ENCODE measurements at places on chromosomes 1 and 21.
A peak's percentile ranks its signal among the peaks of the same experiment; 100 is the strongest.

GRCh38 chr1:12047120-12047876 is 15.8 kb upstream of the TNFRSF8 start:
- DNase-seq, result peak; percentile 83

GRCh38 chr1:23050201-23050600 is 30.9 kb downstream of the KDM1A start:
- DNase-seq, result no peak

DNA sequence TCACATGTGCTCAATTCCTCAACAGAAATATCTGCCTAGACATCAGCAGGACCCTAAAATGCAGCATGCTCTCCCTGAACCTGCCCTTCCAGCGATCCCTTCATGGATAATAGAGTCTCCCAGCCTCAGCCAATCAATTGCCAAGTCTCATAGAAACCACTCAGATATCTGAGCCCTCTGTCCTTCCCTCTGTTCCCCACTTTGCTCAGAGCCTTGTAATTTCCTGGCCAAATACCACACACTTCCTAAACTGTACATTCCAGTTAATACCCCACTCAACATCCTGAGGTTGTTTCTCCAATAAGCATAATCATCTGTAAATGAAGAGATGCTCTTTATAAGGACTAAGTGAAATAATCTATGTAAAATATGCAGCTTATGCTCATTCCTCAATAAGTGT is 59.3 kb upstream of the PTGFRN start:
- DNase-seq, result no peak

DNA sequence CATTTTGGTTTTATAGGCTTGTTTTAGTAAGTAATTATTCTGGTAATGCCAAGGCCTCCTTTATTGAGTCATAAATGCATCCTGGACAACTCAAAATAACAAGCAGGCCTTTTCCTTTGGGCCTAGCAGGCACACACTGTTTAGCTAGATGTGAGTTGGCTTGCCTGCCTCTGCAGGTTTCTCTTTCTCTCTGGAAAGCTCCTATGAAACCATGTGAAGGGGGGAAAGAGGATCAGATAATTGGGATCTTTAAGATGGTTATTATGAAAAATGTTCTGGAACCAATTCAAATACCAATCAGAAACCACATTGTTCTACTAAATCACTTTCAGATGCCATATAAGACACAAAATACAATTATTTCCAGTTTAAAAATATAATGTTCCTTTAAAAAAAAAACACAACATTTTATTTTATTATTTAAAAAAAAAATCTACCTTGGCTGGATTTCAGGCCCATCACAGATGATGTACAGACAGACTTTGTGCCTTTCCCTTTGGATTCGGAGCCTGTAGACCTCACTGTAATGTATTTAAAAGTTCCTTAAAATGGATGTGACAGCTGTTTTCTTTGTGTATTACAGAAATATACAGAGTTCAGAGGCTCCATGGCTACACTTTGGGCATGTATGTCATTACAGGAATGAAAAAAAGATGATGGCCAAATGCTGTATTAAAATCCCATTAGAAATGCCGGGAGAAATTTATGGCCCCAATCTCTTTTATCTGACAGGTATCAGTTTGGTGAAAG is 80.2 kb downstream of the NTMT2 start:
- no peak for DNase-seq

DNA sequence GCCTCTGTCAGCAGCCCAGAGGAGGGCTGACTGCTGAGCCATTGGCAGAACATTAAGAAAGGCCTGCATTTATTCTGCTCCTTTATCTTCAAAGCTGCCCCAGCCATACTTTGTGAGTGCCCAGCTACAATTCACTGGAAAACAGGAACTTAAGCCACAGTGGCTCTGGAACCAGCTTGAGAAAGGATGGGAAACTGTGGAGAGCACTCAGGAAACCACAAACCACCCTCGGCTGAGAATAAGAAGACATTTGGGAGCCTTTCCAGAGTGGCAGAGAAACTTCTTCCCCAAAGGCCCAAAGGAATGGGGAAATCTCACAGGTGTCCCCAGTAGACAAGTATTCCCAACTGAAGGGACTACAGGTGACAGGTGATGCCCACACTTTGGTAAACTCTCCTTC is 1.8 kb downstream of the LAMB3 start:
- DNase-seq, result no peak

GRCh38 chr1:239976130-239976968 is 115.3 kb upstream of the FMN2 start:
- peak; percentile 52 for DNase-seq

GRCh38 chr1:209497729-209498128 is 85.8 kb upstream of the CAMK1G start:
- no peak for DNase-seq

DNA sequence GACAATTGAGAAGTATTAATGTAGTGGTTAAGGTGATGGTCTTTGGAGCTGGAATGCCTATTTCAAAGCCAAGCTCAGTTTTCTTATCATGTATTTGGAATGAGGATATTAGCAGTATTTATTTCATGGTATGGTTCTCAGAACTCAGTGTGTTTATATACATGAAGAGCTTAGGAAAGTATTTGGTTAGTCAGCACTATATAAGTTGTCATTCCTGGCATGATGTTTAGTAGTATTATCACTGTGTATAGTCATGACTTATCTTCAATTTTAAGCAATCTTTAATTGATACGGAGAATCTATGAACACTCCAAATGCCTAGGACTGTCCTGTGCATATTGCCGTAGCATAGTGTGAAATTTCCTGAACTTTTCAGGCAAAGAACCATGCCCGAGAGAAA is 501.9 kb upstream of the USP24 start:
- DNase-seq, result no peak

GRCh38 chr1:172613294-172613693 is 45.6 kb upstream of the FASLG start:
- no peak for DNase-seq

DNA sequence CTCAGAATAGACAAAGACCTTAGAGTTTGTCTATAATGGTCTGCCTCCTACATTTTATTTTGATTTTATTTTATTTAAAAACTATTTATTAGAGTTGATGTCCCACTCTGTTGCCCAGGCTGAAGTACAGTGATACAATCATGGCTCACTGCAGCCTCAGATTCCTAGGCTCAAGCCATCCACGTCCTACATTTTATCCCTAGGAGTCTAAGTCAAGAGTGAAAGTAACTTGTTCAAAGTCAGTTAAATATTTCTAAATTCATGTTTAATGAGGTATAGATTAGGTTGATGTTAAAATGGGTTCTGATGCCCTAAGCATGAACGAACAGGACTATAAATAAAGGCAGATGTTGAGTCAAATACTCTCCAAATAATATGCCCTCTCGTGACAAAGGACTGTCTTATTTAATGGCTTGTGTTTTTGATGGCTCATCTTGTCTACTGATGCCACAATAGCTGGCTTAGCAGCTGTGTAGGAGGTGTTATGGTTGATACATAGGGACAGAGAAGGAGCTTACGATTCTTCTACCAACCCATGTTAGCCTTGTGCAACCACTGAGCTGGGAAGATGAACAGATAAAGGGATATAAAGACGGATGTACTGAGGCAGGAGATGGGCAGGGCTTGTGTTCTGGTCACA is 66.0 kb upstream of the CR1L start:
- DNase-seq, result no peak

- no peak for DNase-seq
Observed at GRCh38 chr1:14599183-14599791, 802 bp downstream of the KAZN start.

GRCh38 chr1:44346184-44346583 is 8.9 kb downstream of the ERI3 start:
- no peak for DNase-seq

DNA sequence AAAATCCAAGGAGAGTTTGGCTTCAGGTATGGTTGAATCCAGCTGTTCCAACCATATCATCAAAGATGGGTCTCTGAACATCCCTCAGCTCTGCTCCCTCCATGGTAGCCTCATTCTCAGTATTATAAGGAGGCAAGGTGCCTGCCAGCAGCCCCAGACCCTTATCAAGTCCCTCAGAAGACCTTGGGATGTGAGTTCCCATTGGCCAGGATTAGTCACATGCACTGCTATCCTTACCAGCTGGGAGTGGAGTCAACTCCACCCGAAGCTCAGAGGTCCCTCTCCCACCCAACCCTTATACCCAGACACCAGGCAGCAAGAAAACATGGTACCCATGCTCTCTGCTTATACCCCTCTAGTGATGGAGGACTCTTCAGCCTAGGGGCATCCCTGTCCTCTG is 153.7 kb upstream of the ZBTB40 start:
- DNase-seq, result no peak

GRCh38 chr1:110727246-110727645 is 52.5 kb upstream of the KCNA3 start:
- DNase-seq, result no peak

DNA sequence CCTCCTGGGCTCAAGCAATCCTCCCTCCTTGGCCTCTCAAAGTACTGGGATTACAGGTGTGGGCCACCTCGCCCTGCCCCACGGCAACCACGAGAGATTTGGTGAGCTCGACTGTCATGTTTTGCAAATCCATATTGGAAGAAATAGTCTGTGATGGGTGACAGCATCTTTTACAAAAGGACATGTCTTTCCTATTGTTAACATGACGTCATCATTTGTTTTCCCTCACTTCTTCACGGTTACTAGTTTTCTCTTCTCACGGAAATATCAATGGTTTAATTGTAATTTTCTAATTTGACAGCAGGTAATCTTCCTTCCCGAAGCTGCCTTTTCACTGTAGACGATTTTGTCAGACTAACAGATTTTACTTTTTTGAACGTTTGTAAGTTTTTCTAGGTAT is 110.8 kb upstream of the GREM2 start:
- DNase-seq, result no peak

- DNase-seq, result no peak
Observed at GRCh38 chr1:100868364-100868995, 26.2 kb downstream of the EXTL2 start.

DNA sequence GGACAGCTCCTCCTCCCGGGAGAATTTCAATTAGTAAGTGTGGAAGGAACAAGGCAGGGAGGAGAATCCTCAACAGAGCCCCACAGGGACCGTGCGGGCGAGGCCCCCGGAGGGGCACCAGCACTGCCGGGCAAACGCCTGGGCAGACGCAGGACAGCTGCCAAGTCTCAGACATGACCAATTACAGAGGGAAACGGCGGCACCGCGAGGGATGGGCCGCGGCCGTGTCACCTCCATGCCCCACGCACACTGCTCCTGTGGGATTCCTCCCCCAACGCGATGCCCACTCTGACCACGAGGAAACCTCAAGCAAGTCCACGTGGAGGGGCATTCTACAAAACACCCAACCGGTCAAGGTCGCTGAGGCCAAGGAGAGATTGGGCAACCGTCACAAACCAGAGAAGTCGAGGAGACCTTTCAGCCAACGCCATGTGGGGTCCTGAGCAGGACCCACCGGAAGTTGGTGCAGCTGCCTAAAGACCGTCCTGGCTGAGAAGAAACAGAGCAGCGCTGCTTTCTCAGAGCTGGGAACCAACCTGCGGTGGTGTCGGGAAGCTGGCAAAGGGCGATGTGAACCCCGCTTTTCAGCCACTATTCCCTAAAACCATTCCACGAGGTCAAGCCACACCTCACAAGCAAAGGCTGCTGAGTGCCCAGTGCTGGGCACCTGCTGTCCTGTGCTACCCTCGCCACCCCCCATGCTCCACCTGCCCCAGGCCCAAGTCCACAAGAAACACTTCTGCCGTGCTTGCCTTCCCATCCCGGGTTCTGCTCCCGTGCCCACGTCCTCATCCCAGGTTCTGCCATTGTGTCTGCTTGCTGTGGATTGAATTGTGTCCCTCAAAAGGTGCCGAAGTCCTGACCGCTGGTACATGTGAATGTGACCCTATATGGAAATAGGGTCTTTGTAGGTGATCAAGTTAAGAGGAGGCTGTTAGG is 1.4 kb upstream of the KRTAP10-4 start:
- DNase-seq, result no peak

- DNase-seq, result peak; percentile 44
Observed at GRCh38 chr21:33036430-33037162, 10.9 kb downstream of the OLIG2 start.

- peak; percentile 47 for DNase-seq
Observed at GRCh38 chr1:116772648-116773045, 18.4 kb downstream of the CD2 start.

- DNase-seq, result no peak
Observed at GRCh38 chr1:82395440-82395839, 594.7 kb downstream of the ADGRL2 start.

- DNase-seq, result no peak
Observed at GRCh38 chr1:54086754-54087153, 33.3 kb downstream of the TCEANC2 start.

DNA sequence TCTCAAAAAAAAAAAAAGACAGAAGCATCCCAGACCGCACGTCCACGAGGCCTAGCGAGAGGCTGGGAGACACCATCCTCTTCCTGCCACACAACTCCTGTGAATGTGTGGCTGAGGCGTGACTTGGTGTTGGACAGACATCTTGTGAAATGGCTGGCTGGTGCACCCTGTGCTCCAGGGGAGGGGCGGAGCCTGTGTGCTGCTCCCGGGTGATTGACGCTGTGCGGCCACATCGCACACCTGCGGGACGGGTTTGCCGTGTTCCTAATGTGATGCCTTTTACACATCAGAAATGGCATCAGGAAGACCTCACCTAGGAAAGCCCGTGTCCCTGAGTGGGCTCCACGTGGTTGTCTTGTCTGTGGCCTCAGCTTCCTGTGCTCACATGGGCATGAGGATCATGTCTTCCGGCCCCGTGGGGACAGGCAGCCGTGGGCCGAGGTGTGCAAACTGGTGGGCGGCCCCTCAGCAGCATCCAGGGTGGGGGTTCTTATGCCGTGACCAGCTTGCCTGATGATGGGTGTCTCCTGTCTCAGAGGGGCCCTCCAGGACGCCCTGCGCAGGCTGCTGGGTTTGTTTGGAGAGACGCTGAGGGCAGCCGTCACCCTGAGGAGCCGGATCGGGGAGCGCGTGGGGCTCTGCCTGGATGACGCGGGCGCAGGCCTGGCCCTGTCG is 64.4 kb downstream of the PCNT start:
- DNase-seq, result no peak

- no peak for DNase-seq
Observed at GRCh38 chr1:2468540-2468939, 7.5 kb upstream of the PLCH2 start.

DNA sequence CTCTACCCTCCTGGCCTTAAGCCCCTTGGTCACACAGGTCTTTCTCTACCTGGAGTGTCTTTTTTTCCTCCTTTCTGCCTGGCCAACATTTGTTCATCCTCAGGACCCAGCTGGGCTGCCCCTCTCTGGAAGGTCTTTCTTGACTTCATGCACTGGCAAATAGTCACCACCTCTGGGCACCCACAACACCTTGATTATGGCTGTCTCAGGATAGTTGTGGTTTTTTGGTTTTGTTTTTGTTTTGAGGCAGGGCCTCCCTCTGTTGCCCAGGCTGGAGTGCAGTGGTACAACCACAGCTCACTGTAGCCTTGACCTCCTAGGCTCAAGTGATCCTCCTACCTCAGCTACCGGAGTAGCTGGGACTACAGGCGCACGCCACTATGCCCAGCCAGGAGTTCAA is 10.8 kb downstream of the RPS6KA1 start:
- peak; percentile 52 for DNase-seq

GRCh38 chr21:41068496-41068895 is 99.5 kb upstream of the BACE2 start:
- DNase-seq, result no peak

- DNase-seq, result peak; percentile 59
Observed at GRCh38 chr1:9651565-9652378, at the start of gene PIK3CD. TSS of gene PIK3CD (plus strand) at chr1:9651731. CDS start at chr1:9710456, 58,725 bp downstream.
